ENCODE measurements at places on chromosomes 16 and 17. TPM values are rescaled to one million over a fixed set of nuclear protein-coding genes. Genes with fewer than 3 reads are reported as not detected.

CIBAR2 gene
- not detected for total RNA-seq

TERB1 gene
- total RNA-seq, result 0.25 TPM

- no peak for DNase-seq
- H3K4me3 ChIP-seq, result no peak overlapping the region
- no peak overlapping the region for H3K27ac ChIP-seq
- H3K27me3 ChIP-seq, result peaks cover 8% of the 10 kb centered on the region
- H3K4me1 ChIP-seq, result no peaks in the 10 kb centered on the region
Measured at GRCh38 chr17:6699997-6700947, 12.9 kb downstream of the SLC13A5 start.

- DNase-seq, result no peak
- no peak overlapping the region for H3K27ac ChIP-seq
- peaks cover 5% of the 10 kb centered on the region for H3K27me3 ChIP-seq
- peaks cover 10% of the 10 kb centered on the region for H3K4me1 ChIP-seq
Measured at GRCh38 chr16:49457196-49457595, 83.6 kb downstream of the C16orf78 start.

DNA sequence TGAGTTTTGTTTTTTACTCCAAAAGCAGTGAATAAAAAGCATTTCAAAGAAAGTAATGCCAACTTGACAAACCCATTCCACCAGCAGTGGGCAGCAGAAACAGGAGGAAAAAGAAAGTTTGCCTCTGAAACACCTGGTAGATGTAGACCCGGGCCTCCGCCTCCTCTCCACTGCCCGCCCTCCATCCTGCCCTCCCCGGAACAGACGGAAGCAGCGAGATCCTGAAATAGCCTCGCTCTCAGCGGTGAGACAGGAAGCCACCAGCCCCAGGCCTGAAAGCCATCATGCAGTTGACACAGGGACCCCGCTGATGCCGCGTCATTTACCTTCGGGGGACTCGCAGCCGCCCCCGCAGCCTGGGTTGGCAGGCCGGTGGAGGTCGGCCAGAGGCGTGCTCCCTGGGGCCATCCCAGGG lies 67.8 kb downstream of the C16orf78 start:
- peaks cover 3% of the 10 kb centered on the region for H3K27me3 ChIP-seq
- no peaks in the 10 kb centered on the region for H3K36me3 ChIP-seq
- peaks cover 67% of the 10 kb centered on the region for H3K4me1 ChIP-seq
- peak overlapping the region; percentile 28 for H3K4me3 ChIP-seq
- peak; percentile 31 for DNase-seq
- no peak overlapping the region for H3K27ac ChIP-seq

GRCh38 chr17:76635659-76636360 lies 7.7 kb downstream of the ST6GALNAC1 start:
- no peak for DNase-seq
- no peaks in the 10 kb centered on the region for H3K36me3 ChIP-seq
- H3K4me1 ChIP-seq, result peaks cover 67% of the 10 kb centered on the region
- H3K27ac ChIP-seq, result peak overlapping the region; percentile 83

Measured in neural crest cell (in vitro differentiated cells).